ENCODE measurements at places on chromosomes 12 and 14.
A peak's percentile ranks its signal among the peaks of the same experiment; 100 is the strongest.

- no peak for DNase-seq
Measured at GRCh38 chr12:50961708-50962107, 9.4 kb downstream of the HIGD1C start.

DNA sequence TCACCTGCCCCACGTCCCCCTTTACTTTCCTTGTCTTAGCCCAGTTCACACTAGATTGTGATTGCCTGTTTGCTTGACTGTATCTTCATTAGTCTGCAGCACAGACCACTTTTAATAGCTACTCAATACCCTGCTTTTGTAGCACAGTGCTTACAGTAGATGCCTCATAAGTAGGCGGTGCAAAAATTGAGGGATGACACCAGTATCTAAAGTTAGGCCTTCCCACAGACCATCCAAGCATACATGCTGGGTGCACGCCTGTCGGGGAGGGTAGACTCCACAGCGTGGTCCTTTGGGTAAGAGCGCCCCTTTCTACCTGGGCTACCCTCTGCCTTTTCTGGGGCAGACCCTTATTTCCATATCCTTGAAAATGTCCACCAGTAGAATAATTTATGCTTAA, 140.8 kb downstream of the GCH1 start:
- DNase-seq = no peak

- DNase-seq = no peak
Measured at GRCh38 chr14:91796617-91797347, 64.9 kb upstream of the CATSPERB start.

GRCh38 chr14:65879248-65880009, 466.9 kb downstream of the FUT8 start:
- no peak for DNase-seq

DNA sequence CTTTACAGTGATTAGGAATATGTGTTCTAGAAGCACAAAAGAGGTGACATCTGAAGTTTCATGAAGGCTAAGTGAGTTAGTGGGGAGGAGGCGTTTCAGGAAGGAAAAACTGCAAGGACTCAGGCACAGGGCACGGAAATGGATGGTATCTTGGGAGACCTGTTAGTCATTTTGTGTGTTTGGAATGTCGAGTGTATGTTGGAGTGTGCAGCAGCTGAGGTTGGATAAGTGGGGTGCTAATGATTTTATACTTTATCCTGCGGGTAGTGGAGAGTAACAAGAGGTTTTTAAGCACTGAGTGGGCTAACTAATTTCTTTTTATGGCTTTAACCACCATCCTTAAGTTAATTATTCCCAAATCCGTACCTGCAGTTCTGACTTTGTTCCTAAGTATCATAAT, 571.5 kb upstream of the FBXO33 start:
- no peak for DNase-seq

DNA sequence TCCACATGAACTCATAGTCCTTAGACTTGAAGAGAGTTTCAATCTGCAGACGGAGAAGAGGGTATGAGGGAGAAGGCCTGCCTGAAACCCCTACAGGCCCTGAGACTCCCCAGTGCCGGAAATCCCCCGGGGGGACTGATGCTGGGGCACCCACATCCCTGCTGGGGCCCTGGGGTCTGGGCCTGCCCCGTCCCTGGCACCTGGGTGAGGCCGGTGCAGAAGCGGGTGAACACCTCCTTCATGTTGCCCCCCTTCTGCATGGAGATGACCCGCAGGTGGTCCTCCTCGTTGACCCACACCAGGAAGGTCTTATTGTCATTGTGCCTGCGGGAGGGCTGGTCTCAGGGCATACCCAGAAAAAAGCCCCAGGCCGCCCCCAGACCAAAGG, 2.4 kb downstream of the CKB start:
- DNase-seq = no peak

DNA sequence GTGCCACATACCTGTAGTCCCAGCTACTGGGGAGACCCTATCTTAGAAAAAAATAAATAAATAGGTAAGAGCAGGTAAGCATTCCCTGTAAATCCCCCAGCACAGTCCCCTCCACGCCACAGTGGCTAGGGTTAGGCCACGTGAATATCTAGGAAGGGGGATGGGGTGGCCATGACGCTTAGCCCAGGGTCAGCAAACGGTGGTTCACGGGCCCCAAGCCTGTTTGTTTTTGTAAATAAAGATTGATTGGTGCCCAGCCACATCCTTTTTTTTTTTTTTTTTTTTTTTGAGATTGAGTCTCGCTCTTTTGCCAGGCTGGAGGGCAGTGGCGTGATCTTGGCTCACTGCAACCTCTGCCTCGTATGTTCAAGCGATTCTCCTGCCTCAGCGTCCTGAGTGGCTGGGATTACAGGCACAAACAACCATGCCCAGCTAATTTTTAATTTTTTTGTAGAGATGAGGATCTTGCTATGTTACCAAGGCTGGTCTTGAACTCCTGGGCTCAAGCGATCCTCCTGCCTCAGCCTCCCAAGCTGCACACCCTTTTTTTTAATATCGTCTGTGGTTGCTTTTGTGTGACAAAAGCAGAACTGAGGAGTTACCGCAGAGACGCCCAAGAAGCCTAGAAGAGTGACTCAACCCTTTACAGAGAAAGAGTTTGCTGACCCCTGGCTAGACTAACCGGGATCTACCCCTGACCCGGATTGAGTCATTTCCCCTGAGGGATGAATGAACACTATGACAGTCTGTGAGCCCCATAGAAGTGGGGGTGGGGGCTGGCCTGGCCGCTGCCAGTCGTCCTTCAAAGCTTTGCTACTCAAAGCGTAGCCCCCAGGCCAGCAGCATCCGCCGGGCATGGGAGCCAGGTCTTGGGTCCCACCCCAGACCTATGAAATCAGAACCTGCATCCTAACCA, 113.7 kb upstream of the NCOR2 start:
- peak; percentile 46 for DNase-seq

- no peak for DNase-seq
Measured at GRCh38 chr14:53793790-53794505, 162.7 kb downstream of the BMP4 start.

DNA sequence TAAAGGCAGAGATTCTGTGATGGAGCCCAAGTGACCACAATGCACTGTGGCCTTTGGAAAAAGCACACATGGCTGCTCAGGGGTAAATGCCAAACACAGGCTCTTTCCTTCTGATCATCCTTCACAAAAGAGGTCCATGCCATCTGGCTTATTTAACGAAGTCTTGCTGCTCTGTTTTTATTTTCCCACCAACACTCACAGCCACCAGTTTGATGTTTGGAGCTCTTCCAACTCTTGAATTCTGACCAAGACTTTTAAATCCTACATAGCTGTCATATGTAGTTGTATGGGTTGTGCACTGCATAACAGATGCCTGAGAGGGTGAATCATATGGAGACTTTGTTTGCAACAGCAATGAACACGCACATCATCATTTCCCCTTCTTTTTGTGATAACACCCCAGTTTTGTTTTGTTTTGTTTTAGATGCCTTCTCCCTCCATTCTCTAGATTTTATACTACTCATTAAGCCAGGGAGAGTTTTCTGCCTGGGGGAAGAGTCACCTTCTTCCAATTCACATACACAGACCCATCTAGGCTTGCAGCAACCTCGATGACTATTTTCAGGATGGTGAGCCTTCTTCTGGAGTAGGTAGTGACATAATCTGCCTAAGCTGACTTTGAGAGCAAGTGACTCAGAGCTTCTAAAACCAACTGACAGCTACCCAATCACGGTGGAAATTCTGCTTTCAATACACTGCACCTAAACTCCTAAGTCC, 145.2 kb upstream of the WSCD2 start:
- DNase-seq = no peak

DNA sequence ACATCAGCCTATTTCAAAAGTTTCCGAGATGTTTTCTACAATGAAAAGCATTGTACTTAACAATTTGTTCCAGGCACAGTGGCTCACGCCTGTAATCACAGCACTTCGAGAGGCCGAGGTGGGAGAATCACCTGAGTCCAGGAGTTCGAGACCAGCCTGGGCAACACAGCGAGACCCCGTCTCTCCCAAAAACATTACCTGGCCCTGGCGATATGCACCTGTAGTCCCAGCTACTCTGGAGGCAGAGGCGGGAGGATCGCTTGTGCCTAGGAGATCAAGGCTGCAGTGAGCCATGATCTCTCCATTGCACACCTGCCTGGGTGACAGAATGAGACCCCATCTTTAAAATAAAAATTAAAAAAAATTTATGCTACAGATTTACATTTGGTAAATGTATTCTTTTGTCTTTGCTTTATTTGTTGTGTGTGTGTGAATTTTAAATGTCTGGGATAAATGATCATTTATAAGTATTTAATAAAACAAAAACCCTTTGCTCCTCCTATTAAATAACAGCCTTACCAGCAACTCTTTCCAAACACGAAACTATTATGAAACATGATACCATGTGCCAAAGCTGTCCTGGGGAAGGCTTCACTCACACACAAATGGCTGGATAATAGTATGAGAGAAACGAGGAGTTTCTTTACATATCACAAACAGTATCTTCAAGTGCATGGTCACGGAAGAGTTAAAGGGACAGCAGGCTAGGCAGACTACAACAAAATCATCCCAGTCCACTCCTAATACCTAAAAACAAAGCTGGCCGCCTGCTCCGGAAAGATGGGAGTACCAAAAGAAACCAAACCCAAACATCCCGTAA, 1.1 kb downstream of the ATXN3 start:
- no peak for DNase-seq

DNA sequence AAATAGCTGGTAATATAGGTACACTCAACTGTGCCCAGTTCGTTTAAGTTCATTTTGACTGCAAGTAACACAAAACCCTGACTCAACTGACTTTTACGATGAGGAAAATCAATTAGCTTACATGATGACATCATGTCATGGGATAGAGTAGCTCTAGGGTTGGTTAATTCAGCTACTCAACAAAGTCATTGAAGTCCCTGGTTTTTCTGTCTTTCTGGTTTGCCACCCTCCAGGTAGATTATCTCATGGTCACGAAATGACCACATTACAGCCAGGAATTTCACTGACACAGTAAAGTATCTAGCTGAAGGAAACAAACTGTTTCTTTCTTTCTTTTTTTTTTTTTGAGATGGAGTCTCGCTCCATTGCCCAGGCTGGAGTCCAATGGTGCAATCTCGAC, 68.5 kb upstream of the FUT8 start:
- no peak for DNase-seq

- DNase-seq = peak; percentile 76
Measured at GRCh38 chr12:110661337-110661972, 27.5 kb downstream of the HVCN1 start.

- DNase-seq = no peak
Measured at GRCh38 chr14:101202627-101203404, 299.3 kb upstream of the RTL1 start.

DNA sequence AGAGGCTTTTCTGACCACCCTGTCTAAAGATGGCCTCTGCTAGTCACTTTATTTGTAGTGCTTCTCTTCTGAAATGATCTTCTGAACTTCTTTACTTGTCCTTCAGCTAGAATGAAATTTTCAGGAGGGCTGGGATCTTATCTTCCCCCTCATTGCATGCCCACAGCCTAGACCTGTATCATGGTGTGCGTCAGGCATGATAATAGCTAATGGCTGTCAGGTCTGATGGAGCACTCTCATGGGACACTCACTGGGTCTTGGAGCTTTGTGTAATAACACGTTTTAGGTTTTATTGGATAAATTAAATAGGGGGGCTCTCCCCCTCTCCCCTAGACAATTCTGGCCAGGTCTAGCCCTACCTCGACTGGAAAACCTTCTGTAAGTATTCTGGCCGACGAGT, 97.1 kb upstream of the NRXN3 start:
- no peak for DNase-seq

Data from stimulated activated CD4-positive, alpha-beta T cell treated with anti-CD3 and anti-CD28 coated beads, Interleukin-15, amount 100 ng/mL, for 24 hours (primary cell).